ENCODE measurements at places on chromosomes 11 and 22.

DNA sequence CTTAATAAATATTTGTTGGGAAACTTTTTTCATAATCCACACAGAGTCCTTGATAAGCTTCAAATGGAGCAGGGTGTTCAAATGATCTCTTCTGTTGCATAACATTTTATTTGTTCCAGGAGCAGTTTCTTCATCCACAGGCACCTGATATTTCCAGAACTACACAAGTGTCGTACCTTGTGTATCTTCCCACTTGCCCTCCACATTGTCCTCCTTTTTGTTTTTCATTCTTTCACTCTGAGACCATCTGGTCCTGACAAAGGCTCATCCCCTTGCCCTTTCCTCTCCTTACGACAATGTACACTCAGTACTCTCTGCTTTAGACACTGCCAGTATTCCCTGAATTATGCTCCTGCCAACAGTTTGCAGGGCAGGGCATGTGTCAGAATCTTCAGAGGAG lies 5.2 kb upstream of the AMOTL1 start:
- no peak for DNase-seq

DNA sequence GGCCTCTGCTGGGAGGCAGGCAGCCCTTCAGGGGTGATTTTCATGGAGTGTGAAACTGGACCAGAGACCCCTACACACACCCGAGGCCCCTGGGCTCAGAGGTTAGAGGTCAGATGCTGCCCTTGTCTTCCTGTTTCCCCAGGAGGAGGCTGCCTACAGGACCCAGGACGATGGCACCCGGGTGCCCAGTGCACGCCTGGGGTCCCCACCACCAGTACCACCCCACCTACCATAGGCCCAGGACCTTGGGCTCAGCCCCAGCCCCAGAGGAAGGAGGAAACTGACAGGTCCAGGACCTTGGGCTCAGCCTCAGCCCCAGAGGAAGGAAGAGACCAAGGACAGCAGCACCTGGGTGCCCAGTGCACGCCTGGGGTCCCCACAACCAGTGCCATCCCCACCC lies 79.2 kb downstream of the BRD1 start:
- DNase-seq: no peak

DNA sequence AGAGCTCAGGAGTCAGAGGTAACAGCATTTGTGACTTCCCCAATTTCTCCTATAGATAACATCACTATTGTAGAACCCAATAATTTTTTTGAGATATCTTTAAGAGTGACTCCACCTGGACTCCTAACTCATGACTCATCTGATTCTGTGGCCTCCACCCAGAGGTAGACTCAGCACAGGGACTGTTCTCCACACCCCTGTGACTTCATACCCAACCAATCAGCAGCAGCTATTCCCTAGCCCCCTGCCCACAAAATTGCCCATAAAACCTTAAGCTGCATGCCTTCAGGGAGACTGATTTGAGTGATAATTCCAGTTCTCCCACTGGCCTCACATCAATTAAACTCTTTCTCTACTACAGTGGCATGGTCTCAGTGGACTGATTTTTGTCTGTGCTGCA lies 475.4 kb upstream of the FAT3 start:
- no peak for DNase-seq

- no peak for DNase-seq
These were observed 112.7 kb downstream of the FAR1 start for GRCh38 chr11:13781153-13781552.

- DNase-seq: peak; percentile 27
These were observed 3.4 kb upstream of the IGLL5 start for GRCh38 chr22:22884010-22884887.

- no peak for DNase-seq
These were observed 59.7 kb upstream of the AMPD3 start for GRCh38 chr11:10395166-10395897.
